Left colon (tissue), 2 donors: ENCODE measurements at places on chromosomes 5 and 9. TPM values are rescaled to one million over a fixed set of nuclear protein-coding genes. Genes with fewer than 3 reads are reported as not detected.

DNA sequence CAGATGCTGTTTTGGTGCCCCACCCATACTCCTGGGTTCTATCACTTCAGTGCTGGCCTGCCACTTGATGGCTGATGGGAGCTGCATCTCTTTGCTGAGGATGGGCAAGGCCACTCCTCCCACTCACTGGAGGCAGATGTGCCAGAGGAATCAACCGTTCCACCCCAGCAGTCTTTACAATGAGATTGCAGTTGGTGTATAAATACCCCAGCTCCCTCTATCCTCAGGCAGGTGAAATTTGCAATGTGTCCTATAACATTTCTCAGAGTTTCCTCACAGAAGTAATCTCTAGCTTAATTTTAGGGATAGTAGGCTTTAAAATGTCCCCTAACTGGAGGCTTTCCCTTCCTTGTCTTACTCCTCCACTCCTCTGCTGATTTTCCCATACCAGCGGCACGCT, 36.5 kb upstream of the ERCC6L2 start:
- no peak for DNase-seq

DNA sequence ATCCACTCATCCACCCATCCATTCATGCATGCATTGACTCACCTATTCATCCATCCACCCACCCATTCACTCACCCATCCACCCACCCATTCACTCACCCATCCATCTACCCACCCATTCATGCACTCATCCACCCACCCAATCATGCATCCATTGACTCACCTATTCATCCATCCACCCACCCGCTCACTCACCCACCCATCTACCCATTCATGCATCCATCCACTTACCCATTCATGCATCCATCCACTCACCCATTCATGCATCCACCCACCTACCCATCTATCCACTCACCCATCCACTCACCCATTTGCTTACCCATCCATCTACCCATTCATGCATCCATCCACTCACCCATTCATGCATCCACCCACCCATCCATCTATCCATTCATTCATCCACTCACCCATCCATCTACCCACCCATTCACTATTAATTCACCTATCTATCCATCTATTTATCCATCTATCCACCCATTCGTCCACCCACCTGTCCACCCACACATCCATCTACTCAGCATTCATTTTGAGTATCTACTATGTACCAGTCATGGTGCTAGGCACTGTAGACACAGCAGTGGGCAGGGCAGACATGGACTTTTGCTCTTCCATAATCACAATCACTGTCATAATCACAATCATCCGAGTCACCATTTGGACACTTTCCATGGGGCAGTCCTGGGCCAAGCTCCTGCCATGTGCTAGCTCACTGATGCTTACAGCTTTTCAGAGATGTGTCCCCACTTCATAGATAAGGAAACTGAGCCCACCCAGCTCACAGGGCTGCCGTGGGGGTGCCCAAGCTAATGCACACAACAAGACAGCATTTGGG, 34.4 kb downstream of the HMCN2 start:
- DNase-seq, result no peak

Gene IFNB1
- total RNA-seq, result not detected

DNA sequence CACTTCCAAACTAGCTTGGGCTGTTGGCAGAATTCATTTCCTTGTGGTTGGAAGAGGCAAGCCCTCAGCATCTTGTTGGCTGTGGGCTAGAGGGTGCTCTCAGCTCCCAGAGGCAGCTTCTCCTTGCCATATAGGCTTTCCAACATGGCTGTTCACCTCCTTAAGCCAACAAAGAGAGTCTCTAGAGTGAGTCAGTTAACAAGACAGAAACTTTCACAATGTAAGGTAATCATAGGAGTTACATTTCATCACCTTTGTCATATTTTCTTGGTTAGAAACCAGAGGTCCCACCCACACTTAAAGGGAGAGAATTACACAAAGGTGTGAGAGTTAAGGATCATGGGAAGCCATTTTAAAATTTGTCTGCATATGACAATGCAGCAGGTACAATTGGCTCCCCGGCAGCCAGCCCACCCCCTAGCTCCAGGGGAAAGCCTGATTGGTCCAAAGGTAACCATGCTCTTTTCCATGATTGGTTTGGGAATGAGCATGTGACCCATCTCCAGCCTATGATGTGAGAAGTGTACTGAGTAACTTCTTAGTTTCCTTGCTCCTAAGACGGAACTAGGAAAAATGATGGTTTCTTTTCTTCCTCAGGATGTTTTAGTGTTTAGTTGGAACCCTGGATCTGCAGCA, 109.8 kb upstream of the MSX2 start:
- DNase-seq, result no peak

DNA sequence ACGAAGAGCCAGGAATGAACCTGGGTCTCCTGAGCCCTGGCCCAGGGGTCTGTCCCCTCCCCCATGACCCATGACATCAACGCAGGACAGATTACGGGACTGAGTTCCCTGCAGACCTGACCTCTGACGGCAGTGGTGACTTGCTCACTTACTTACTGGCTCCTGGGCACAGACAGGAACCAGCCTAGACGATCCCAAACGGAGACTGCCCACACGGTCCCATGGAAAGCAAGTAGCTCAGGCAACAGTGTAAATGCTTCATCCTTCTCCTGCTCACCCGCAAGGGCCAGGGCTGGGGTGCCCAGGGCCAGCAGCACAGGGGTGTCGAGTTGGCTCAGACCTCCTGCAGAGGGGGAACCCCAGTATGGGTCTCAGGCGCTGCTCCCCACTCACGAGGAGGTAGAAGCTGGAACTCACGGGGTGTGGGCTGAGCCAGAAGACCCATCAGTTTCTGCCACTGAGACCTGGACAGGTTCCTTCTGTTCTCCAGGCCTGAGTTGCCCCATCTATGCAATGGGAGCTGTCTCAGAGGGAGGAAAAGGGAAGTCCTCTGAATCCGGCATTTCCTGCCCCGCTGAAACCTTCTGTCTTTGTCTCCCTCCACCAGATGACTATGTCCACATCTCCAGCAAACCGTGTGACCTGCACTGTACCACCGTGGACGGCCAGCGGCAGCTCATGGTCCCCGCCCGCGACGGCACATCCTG, 5.6 kb downstream of the ADAMTSL2 start:
- DNase-seq, result no peak

DNA sequence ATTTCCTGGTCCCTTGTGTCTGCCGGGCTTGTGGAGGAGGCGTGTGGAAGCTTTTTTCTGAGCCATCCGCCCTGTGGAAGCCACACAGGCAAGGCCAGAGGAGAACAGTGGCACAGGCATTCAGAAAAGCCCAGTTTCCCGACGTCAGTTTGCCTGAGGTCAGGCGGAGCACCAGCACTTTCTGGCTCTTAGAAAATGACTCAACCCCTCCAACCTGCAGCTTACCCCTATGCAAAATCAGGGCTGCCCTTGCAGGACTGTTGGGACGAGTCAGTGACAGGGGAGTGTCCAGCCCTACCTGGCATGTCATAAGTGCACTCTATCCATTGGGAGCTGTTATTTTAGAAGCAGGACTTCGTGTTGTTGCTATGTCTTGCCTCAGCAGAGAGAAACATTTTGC, 216.0 kb downstream of the NR3C1 start:
- no peak for DNase-seq

GRCh38 chr9:120030847-120031246, 549.1 kb downstream of the CDK5RAP2 start:
- no peak for DNase-seq
